AG20443 (cell line): ENCODE measurements at places on chromosomes 2 and 18.

DNA sequence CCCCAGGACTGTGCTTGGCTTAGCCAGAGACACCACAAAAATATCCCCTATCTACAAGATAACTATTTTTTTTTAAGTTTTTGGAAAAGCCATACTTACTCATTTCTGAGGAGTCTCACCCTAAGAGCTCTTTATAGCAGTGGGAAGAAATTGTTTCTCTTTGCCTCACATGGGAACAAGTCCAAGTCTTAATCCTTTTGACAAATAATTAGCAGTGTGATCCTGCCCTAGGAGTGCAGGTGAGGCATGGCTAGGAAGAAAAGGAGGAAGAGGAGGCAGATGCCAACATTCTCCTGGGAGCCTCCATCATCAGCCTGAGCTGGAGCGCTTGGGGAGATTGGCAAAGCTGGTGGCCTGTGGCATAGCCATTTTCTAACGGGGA, 115.6 kb downstream of the STPG4 start:
- no peak for DNase-seq

DNA sequence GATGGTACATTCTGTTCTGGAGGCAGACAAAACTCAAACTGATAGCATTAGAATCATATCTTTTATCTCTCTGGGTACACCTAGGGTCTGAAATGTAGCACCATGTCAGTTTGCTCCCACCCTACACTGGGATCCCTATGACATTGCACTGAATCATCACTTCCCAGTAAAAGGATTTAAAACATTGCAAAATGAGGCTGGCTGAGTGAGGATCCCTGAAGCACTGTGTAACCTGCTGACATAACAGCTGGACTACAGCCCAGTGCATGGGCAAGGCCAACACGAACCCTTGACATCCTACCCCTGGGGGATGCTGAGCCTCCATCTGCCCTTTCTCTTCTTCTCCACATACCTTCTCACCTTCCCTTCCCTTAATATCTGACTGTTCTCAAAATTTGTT, 253.2 kb downstream of the TTC32 start:
- peak; percentile 74 for DNase-seq

- DNase-seq, result no peak
Measured at GRCh38 chr2:205850611-205851010, 168.3 kb downstream of the NRP2 start.

GRCh38 chr2:12326449-12327190, 390.1 kb upstream of the TRIB2 start:
- DNase-seq, result no peak

DNA sequence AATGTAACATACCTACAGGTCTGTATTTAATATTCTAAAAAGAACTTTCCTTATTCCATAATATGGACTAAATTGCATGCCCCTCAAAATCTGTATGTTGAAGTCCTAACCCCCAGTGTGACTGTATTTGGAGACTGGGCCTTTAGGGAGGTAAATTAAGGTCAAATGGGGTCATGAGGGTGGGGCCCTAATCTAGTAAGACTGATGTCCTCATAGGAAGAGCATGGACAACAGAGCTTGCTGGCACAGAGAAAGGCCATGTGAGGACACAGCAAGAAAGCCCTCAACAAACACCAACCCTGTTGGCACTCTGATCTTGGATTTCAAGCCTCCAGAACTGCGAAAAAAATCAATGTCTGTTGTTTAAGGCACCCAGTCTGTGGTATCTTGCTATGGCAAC, 18.6 kb downstream of the SF3B1 start:
- DNase-seq, result no peak

DNA sequence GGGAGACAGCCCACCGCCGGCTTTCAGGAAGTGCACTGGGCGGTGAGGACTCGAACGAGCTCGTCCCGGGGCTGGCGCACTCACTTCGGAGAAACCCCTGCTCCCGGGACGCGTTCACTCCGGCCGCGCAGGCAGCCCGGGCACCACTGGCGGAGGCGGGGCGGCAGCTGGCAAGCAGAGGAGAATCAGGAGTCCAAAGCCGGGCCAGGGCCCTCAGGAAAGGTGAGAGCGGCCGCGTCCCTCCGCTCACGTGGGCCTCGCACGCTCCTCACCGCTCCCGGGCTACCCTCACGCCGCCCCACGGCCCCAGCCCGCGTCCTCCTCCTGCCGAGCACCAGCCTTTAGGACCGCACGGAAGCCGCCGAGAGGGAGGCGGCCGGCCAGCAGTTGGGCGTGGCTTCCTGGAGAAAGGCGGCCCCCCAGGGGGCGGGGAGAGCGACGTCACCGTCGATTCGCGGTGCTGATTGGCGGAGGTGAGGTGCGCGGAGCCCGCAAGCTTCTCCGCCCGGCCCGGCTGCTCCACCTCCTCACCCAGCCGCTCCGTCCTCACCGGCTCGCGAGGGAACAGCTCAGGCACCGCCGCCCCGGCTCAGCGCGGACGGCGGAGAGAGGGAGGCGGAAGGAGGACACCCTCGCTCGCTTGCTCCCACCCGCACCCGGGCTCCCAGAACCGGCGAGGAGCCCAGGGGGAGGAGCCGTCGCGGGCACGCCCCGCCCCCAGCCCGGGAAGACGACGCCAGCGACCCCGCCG, at the start of gene ZCCHC2:
TSS of gene ZCCHC2 (plus strand) at position 522 of the 751 bp plus-strand sequence. CDS start 400 bp downstream, outside the sequence.
- peak; percentile 98 for DNase-seq

GRCh38 chr18:68083131-68083530, 566.6 kb upstream of the DSEL start:
- DNase-seq, result peak; percentile 45

GRCh38 chr2:102350137-102350793, 5.3 kb upstream of the IL18R1 start:
- no peak for DNase-seq

- DNase-seq, result no peak
Measured at GRCh38 chr18:45850021-45850420, 24.5 kb downstream of the SIGLEC15 start.

DNA sequence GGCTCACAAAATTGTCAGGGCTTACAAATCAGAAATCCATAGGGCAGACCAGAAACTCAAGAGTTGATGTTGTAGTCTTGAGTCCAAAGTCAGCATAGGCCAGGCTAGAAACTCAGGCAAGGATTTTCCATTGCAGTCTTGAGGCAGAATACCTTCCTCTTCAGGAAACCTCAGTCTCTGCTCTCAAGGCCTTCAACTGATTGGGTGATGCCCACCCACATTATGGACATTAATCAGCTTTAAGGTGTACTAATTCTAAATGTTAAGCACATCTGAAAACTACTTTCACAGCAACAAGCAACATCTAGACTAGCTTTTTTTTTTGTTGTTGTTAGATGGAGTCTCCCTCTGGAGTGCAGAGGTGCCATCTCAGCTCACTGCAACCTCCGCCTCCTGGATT, 31.3 kb upstream of the ZNF512 start:
- DNase-seq, result no peak

DNA sequence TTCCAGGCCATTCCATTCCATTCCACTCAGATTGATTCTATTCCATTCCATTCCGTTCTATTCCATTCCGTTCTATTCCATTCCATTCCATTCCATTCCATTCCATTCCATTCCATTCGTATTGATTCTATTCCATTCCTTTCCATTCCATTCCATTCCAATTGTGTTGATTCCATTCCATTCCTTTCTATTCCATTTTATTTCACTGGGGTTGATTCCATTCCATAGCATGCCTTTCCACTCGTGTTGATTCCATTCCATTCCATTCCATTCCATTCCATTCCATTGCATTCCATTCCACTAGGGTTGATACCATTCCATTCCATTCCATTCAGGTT, 1142.3 kb downstream of the RPIA start:
- no peak for DNase-seq

DNA sequence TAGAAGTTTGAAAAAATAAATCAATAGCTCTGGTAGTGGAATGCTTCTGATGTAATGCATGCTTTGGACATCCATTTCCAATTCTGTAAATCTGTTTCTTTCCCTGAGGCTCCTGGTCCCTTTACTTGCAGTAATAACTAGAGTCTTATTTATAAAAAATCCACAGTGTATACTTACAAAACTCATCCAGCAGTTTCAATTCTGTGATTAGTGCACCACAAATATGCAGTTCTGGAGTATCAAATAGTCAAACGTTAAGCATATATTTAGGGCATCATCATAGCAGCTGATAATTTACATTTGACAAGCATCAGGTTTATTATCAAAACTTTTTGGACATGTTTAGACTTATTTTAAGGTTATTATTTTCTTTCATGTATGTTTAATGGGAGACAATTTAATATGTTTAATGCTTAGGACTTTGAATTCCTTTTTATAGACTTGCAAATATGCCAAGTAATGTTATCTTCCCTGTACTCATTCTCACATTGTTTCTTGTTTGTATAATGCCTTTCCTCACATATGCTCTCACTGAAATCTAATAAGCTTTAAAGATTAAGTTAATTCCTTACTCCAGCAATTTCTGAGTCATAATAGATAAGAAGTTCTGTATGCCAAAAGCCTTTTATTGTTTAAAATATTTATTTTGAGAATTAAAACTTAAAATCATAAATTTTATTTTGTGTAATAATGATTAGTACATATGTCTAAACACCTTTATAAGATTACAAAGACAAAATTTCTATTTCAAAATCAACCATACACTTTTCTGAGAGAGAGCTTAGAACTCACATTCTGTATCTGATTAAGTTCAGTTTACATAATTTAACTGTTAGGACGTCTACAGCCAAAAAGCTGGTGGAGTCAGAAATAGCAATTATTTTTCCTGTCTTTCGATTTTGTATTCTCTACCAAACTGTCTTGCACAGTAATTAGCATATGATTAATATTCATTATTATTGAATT, 341.5 kb upstream of the TMEFF2 start:
- no peak for DNase-seq

DNA sequence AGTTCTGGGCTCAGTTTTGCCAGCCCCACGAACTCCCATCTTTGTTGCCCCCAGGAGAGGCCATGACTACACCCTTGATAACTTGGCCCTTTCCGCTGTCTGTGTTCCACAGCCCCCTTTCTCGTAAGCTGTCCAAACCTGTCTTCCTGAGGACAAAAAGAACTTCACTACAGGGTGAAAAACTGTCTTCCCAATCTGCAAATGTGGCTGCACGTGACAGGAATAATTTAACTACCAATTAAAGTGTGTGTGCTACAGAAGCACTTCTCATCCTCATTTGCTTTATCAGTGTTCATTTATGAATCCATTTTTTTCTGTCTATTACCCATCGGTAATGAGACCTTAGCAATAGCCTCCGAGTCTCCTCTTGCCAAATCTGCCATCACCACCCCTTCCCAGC, 9.1 kb upstream of the ALPK2 start:
- no peak for DNase-seq

DNA sequence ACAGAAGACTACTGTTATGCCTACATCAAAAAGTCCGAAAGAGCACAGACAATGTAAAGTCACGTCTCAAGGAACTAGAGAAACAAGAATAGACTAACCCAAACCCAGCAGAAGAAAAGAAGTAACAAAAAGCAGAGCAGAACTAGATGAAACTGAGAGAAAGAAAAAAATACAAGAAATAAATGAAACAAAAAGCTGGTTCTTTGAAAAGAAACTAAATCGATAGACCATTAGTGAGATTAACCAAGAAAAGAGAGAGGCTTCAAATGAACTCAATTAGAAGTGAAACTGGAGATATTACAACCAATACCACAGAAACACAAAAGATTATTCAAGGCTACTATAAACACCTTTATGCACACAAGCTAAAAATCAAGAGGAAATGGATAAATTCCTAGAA, 271.8 kb downstream of the MBD2 start:
- DNase-seq, result no peak

DNA sequence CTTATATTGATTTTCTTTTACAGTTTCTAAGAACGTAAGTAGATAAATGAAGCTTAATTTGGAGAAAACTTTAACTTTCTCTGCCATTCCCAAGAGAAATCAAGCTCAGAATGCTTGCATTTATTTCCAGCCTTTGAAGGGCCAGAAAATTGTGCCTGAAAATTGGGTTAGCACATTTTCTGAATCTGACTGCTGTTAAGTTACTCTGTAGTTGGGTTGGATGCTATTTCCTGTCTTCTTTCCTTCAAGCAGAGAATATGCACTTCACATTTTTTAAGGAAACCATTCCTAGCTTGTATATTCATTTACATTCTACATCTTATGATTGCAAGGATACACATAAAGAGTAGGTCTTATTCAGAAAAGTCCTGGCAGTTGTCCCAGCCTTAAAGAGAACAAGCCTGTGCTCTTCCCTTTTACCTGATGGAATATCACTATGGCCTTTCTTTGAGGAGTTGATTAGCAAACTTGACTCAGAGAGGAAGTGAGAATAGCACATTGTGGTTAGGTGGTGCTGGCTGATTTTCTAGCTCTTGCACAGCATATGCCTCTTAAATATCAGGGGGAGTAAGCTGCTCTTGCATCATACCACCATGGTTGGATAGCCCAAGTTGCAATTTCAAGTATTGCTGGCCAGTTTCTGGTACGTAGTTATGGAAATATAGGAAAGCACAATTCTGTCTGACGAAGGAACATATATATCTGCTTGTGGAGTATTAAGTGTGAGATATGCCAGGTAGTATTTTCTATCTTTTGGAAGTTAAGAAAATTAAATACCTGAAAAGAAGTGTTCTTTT, 133.7 kb downstream of the COMMD1 start:
- DNase-seq, result peak; percentile 28

DNA sequence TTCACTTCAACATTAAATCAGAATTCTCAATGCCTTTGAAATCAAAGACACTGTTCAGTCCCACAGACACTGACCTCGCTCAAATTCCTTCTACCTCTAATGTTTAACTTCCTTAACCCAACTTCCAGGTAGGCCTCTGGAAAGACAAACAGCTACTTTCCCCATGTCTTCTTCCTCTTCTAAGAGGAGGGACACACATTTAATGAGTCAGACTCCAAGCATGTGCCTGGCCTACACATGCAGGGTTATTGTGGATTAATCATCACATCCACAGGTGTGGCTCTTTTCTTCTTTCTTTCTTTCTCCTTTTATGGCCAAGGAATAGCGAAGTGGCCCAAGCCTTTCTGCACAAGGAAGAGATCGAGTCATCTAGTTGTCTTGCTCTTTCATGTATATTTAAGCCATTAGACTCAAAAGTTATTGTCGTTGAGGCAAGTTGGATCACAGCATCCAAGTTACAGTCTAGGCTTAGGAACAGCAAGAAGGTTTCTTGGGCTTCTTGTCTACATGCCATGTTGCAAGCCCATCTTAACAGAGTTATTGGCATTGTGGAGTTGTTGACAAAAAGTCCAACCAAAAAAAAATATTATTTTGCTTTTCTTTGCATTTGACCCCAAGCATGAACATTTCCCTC, 387.8 kb downstream of the IRS1 start:
- no peak for DNase-seq

- no peak for DNase-seq
Measured at GRCh38 chr2:171956135-171956825, 34.0 kb downstream of the HAT1 start.

DNA sequence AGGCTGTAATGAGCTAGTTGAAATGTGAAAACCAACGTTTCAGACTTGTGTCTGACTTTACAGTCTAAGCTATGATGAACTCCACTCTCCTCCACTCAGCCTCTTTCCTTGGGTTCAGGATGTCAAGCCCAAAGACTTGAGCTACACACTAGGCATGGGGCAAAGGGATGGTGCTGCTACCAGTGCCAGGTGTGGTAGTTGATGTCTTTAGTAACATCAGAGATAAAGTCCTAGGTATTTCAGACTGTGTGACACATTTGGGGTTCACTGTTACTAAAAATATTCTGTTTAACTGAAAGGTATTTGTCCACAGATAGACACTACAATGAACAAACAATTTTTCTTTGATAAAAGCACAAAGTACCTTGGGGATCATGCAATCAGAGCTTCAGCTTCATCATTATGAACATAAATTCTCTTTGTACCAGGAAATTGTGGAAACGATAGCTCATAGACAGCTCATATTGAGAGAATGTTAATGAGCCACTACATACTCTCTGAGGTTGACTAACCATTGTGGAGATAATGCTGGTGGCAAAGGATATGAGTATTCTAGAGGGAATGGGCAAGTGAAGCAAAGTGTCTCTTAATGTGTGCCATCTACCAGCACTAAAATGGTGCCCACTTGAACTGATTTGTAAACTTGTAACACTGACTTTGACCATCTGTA, 253.7 kb upstream of the THUMPD2 start:
- DNase-seq, result peak; percentile 60
